ENCODE measurements at places on chromosomes 3 and 15. TPM values are rescaled to one million over a fixed set of nuclear protein-coding genes. Genes with fewer than 3 reads are reported as not detected.

UROC1 gene
- not detected for total RNA-seq

TNNC1 gene
- 4.5 TPM for total RNA-seq

SH2D7 gene
- total RNA-seq, result not detected

TM4SF1 gene
- total RNA-seq, result 0.76 TPM

PDCD7 gene
- total RNA-seq, result 38.4 TPM

ZNF385D gene
- 0.03 TPM for total RNA-seq

CEP19 gene
- total RNA-seq, result 8.5 TPM

ACTRT3 gene
- not detected for total RNA-seq

NLGN1 gene
- total RNA-seq, result not detected

GP9 gene
- total RNA-seq, result not detected
